ENCODE measurements at places on chromosomes 4 and X. TPM values are rescaled to one million over a fixed set of nuclear protein-coding genes. Genes with fewer than 3 reads are reported as not detected.

DNA sequence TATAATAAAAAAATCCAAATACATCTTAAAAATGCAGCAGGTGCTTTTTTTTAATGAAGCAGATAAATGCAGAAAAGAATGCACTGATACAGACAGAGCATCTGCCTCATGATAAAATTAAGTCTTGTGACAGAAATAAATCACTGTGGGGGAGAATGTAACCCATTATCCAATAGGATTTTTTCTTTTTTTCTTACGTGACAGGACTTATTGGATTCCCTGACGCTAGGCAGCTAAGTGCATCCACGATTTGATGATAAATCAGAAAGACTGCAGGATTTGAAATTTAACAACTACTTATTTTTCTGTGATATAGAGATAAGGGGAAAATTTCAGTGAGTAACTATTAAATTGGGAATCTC is 110.6 kb upstream of the PPARGC1A start:
- DNase-seq: no peak

- no peak for DNase-seq
Measured at GRCh38 chr4:108466936-108467902, 153.2 kb upstream of the RPL34 start.

- no peak for DNase-seq
Measured at GRCh38 chrX:128518508-128518907, 466.3 kb upstream of the ACTRT1 start.

GRCh38 chr4:38141808-38142500 is 181.8 kb downstream of the PTTG2 start:
- no peak for DNase-seq

The RAB39B gene
- polyA plus RNA-seq: 0.43 TPM

- no peak for DNase-seq
Measured at GRCh38 chrX:148741441-148741840, 241.0 kb downstream of the AFF2 start.

The TEX13C gene
- polyA plus RNA-seq: not detected

The HTR2C gene
- not detected for polyA plus RNA-seq

The FAM236B gene
- polyA plus RNA-seq: not detected

DNA sequence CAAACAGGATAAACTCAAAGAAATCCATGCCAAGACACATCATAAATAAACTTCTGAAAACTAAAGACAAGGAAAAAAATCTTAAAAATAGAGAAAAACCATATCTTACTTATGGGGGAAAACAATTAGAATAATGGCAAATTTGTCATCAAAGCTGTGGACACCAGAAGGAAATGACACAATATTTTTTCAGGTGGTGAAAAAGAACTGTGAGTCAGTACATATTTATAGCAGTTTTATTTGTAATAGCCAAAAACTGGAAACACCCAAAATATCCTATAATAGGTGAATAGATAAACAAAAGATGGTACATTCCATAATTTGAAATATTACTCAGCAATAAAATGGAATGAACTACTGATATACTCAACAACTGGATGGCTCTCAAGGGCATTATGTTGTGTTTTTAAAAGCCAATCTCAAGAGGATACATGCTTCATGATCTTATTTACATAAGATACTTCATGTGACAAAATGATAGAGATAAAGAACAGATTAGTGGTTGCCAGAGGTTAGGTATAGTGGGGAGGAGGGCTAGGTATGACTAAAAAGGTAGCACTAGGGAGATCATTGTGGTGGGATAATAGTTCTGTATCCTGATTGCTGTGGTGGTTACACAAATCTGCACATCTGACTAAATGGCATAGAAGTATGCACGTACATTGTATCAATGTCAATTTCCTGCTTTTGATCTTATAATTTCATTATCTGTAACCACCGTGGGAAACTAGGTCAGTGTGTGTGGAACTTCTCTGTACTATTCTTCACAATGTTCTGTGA is 191.9 kb downstream of the PPP1R2C start:
- no peak for DNase-seq

The TMSB15B gene
- polyA plus RNA-seq: 8.9 TPM

- DNase-seq: no peak
Measured at GRCh38 chrX:6228720-6229119, at the start of gene NLGN4X. Gene NLGN4X (minus strand): TSS chrX:6228867. CDS start chrX:6151466, 77,401 bp downstream.

The CXCL11 gene
- not detected for polyA plus RNA-seq

DNA sequence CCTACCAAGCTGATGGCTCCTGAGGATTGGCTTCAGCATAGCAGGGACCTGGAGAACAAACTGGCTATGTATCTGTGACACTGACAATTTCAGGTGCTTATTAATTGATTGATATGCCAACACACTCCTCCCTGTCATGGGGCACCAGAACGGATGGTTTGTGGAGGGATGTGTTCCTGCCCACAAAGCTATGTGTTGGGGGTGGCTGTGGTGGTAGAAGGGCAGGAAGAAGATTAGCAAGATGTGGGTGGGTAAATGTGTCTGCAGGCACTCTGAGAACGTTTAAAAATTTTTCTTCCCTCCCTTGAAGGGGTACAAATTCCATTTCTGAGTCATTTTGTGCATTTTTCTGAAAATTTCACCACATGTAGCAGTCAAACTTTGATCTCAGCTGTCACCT is 55.0 kb upstream of the SCML1 start:
- DNase-seq: no peak

All from forelimb muscle (tissue), 1 donor.